ENCODE measurements at places on chromosomes 13 and 19. TPM values are rescaled to one million over a fixed set of nuclear protein-coding genes. Genes with fewer than 3 reads are reported as not detected.

- no peak for DNase-seq
Observed at GRCh38 chr19:579842-580155, 7.4 kb downstream of the BSG start.

Gene OR7D2
- not detected for total RNA-seq

- DNase-seq: no peak
Observed at GRCh38 chr13:59360108-59360507, 803.6 kb downstream of the DIAPH3 start.

GRCh38 chr19:38653028-38653571 is 5.7 kb downstream of the ACTN4 start:
- peak; percentile 37 for DNase-seq

GRCh38 chr13:97913206-97913605 is 40.3 kb upstream of the IPO5 start:
- no peak for DNase-seq

- peak; percentile 10 for DNase-seq
Observed at GRCh38 chr19:32287811-32288227, 57.6 kb upstream of the ZNF507 start.

- DNase-seq: no peak
Observed at GRCh38 chr19:18306888-18307260, 16.0 kb downstream of the LSM4 start.

Gene PCDH9
- 0.58 TPM for total RNA-seq

Gene HOMER3
- total RNA-seq: 131 TPM

DNA sequence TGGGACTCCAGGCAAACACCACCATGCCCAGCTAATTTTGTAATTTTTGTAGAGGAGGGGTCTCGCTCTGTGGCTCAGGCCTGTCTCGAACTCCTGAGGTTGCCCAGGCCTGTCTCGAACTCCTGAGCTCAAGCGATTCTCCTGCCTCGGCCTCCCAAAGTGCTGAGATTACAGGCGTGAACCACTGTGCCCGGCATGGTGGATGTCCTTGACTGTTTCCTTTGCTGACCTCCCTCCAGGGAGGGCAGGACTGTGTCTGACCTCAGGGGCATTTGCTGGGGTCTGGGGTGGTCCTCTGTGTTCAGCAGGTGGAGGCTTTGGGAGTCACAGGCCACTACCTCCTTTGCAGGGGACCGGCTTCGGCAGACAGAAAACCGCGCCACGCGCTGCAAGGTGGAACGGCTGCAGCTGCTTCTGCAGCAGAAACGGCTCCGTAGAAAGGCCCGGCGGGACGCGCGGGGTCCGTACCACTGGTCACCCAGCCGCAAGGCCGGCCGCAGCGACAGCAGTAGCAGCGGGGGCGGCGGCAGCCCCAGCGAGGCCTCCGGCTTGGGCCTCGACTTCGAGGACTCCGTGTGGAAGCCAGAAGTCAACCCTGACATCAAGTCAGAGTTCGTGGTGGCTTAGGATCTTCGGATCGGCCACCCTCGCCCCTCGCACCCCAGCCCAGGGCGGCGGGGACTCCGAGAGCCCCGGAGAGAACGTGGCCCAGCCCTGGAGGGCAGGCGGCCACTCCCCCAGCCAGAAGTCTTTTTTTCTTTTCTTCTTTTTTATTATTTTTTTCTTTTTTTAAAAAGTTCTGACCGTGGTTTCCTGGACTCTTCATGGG is 8.5 kb downstream of the MIDN start:
- DNase-seq: no peak

DNA sequence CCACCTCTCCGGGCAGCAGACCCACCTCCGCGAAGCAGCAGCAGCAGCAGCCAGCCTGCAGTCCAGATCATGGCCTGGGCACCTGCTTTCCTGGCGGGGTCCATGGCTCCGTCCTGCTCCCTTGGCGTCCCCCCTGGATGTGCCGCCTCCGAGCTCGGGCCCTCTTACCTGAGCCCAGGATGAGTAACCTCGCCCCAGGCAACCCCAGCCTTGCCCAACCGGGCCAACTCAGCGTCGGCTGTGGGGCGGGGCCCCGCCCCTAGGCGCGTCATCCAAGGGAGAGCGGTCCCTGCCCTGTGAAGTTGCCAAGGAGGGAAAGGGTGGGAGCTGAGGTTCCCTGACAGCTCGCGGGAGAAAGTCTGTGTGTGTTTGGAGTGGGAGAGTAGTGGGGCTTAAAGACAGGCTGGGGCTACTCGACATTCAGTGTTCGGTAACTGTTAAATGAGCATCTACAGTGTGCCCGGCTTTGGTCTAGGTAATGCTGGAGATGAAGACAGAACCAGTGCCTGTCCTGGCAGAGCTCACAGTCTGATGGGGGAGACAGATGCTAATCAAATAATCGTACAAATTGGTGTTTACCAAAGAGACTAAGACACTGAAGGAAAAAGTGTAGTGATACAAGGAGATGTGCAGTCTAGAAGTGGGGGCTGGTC is at the start of gene LYPD3:
LYPD3 (minus strand) TSS at position 141 of the 653 bp plus-strand sequence; CDS start at position 104, 37 bp downstream.
- DNase-seq: no peak

Gene SAFB2
- 12.9 TPM for total RNA-seq

DNA sequence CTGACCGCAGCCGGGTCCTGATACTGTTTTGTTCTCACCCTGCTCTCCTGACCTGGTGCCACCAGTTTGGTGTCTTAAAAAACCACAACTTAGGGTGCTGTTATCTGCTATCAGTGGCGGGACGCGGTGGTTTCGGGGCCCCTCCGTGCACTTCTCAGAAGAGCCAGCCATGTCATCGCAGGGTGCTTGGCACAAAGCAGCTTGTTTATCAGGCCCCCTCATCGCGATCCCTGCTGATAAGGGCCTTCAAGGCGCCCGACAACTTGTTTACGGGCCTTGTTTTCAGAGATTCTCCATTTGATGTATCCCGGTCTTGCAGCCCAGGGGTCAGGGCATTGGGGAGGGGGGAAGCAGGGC is 58.1 kb upstream of the KLF2 start:
- no peak for DNase-seq

- DNase-seq: no peak
Observed at GRCh38 chr13:50519866-50520265, 323.6 kb downstream of the DLEU7 start.

Gene YJEFN3
- 0.61 TPM for total RNA-seq

DNA sequence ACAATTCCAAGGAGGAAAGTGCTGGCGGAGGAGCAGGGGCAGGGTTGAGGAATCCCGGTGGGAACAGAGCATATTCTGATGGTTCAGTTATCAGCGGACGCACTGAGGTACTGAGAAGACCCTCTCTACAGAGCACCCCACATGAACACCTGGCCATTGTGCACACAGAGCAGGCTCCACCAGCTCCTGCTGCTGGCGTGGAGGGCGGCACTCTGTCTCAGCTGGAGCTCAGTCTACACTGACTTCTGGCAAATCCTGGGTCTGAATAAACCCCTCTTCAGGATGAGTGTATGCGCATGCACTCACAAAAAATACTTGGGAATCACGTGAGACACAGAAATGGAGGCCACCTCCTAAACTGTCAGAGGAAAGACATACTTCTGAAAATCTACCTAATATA is 114.4 kb upstream of the IRS2 start:
- DNase-seq: no peak

Gene SPPL2B
- total RNA-seq: 20.6 TPM

DNA sequence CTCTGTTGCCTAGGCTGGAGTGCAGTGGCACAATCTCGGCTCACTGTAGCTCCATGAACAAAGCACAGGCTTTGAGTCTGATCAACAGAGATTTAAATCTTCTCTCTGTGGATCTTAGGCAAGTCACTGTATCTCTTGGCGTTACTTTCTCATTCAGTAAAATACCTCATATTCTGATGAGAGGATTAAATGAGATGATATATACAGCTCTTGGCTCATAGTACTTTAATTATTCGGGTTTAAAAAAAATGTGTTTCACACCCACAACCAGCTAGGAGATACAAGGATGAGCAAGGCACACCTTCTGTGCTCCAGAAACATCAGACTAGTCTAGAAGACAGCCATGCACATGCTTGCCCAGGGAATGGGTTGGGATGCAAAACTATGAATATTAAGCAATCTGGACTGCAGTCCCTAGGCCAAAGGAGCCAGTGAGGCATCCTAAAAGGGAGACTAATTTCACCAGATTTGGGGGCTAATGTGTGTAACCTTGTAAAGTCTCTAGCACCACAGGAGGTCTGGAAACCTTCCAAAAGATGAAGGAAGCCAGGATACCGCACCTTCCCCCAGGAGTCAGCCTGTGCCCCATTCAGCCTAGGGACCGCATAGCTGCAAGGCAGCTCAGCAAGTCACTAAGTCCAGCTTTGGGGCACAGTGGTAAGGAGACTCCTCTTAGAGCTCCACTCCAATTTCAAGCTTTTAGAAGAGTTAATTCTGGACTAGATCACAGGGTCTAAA is 2.5 kb downstream of the VPS36 start:
- DNase-seq: no peak

Gene CYP4F22
- not detected for total RNA-seq

DNA sequence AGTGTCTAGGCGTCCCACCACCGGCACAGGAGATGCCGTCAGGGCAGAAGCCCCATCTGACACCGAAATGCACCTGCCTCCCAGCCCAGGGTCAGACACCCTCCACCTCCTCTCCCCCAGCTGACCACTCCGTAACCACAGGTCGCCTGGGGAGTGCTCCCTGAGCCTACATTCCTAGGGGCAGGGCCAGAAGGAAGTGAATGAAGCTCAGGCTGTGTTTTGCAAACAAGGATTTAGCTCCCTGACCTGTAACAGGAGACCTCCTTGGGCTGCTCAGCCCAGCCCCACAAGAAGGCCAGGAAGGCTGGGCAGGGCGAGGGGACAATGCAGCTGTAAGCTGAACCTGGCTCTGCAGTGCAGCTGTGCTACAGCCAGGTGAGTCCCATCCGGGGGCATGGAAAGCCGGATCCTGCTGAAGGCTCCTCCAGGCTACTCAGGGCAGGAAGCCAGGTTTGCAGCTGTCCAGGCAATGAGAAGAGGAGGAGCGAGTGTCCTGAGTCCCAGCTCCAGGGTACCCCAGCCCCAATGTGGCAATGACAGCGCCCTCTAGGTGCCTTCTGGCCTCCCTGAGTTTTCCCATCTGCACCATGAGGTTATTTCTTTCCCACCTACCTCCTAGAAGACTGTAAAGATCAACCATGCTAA is 42.1 kb downstream of the RHPN2 start:
- DNase-seq: no peak

DNA sequence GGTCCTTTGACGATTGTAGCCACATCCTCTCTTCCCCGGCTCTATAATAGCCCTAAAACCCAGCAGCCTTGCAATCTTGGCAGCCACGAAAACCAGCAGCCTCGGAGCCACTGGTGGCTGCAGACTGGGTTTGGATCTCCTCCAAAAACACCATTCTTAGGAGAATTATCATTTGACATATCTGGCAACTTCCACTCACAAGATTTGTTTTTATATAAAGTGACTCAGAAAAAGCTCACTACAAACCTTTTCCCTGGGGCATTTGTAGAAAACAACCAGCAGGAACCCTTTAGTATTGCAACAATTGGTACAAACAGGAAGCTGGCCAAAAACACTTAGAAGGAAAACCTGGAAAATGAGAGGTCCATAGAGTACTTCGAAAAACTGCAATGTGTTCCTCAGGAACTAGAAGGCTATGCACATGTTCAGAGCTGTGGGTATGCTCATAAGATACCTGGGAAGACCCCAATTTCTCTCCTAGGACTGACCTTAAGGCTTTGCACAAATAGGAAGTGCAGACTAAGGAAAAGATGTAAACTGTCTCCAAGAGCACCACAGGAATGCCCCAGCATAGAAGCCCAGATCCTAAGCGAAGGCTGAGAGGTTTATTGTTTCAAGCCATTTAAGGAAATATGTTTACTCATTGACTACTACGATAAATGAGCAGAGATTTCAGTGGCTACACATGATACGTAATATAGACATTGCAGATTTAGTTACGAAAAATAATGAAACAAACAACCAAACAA is 71.2 kb downstream of the MYO16 start:
- peak; percentile 47 for DNase-seq

DNA sequence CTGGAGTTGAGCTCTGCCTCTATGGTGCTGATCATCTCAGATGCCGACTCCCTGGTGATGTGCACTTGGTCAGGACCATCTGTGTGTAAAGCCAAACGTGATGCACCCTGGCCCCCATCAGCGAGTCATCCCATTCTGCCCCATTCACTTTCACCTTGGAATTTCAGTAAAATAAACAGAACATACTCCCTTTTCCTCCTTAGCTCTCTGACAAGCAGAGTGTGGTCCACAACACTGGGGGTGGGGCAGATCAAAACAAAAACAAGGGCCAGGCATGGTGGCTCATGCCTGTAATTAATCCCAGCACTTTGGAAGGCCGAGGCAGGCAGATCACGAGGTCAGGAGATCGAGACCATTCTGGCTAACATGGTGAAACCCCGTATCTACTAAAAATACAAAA is 12.3 kb downstream of the CEACAM20 start:
- DNase-seq: peak; percentile 28

GRCh38 chr13:74299721-74300120 is 165.5 kb upstream of the KLF12 start:
- DNase-seq: no peak

DNA sequence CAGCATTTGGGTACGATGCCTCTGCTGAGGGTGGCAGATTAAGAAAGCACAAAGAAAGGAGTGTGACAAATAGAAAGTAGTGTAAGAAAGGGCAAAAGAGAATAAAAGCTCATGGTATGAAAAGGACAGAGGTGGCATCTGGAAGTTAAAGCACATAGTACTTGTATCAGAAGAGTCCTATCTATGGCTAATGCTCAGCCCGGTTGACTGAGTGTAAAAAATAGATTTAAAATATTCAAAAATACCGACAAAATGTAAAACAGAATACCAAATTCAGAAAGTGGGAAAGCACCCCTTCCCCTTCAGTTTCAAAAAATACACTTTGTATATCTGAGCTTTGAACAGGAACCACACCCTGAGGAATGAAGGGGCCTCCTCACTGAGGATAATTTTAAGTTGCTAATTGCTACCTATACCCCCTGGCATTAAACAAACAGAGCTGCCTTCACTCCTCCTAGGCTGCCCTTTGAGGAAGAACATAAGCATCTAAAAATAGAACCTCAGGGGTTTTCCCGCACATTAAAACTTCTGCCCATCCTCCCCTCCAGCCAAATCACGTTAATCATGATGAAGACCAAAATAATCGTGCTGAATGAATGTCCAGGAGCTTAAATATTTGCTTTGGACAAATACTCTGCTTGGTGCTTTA is 43.3 kb downstream of the DLEU7 start:
- DNase-seq: no peak

DNA sequence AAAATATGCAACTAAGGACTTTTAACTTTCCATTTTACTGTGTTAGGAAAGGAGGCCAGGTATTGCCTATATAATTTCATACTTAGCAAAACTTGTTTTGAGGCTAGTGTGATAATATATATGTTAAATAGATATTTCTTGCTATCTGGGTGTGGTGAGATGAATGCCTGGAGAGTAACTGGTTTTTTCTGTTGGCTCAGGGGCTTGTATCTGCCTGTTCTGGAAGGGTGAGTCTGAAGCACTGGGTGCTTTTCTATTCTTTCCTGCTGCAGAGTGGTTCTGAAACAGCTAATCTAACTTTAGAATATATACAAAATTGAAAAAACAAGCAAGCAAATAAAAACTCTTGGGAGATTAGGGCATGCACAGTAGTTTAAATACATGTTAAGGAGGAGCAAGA is 64.6 kb upstream of the MYCBP2 start:
- DNase-seq: no peak

GRCh38 chr13:99255271-99255670 is 2.9 kb downstream of the GPR18 start:
- DNase-seq: no peak

All from Caki2 (cell line).